ENCODE measurements at places on chromosomes 13 and 19.

DNA sequence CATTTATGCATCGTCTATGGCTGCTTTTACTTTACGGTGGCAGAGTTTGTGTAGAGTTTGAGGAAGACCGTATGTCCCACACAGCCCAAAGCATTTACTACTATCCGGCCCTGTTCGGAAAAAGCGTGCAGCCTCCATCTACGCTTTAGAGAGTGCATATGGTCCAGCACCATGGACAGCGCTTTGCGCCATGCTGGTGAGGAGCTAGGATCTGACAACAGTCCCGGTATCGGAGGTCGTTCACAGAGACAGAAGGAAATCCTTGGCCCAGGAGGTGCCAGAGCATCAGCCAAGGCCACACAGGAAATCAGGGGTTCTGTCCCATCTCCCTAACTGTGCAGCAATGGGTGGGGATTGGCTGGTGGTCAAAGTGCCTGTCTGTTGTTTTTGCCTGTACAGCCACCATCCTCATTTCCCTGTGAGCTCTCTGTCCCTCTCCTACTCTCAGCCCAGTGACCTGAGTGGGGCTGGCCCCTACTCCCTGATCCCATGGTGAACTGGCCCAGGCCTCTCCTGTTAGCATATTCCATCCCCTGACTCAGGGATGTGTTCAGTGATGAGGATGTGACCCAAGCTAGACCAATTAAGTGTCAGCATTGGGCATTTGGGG is 16.2 kb upstream of the PRODH2 start:
- peak; percentile 51 for DNase-seq

GRCh38 chr13:32408296-32409000 is 19.5 kb downstream of the N4BP2L1 start:
- DNase-seq, result no peak

- peak; percentile 4 for DNase-seq
These were observed 659 bp downstream of the GNA11 start for GRCh38 chr19:3094601-3095440.

GRCh38 chr19:40685016-40685526 is 5.4 kb downstream of the NUMBL start:
- DNase-seq, result no peak

DNA sequence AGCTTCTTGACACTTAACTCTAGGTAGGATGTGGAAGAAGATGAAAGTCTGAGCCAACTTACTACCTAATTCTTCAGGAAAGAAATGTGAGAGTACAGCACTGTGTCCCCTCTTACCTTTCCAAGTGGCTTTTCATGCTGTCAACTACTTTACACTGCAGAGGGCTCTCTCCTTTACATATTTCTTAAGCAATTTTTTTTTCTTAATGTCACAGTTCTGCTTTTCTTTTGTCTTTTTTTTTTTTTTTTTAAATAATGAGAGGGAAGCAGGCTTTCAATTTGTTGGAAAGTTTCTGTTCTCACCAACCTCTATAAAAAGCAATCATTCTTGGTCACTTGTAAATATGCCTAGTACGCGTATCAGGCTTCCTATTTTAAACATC is 212.7 kb upstream of the MIR17HG start:
- DNase-seq, result no peak

- no peak for DNase-seq
These were observed 49.3 kb downstream of the CPAMD8 start for GRCh38 chr19:16977306-16977705.

- peak; percentile 86 for DNase-seq
These were observed 712 bp downstream of the BBC3 start for GRCh38 chr19:47230054-47230920.

- no peak for DNase-seq
These were observed 3.2 kb downstream of the EPN1 start for GRCh38 chr19:55678121-55678671.

- no peak for DNase-seq
These were observed 7.3 kb upstream of the MAB21L1 start for GRCh38 chr13:35483761-35484160.

DNA sequence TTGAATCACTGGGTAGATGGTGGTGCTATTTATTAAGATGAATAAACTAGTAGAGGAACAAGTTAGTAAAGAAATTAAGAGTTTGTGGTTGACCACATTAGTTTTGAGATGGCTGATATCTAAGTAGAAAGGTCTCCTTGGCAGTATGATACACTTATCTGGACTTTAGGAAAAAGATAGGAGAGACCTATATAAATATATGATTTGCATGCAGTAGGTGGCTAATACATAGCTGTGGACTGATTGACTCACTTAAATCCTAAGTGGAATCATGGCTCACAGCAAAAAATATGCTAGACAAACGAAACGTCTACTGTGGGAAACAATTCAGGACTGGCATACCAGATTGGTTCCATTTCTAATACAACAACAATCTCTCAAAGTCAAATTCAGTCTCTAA is 92.0 kb downstream of the CAB39L start:
- no peak for DNase-seq

- DNase-seq, result no peak
These were observed 532.0 kb downstream of the KLF5 start for GRCh38 chr13:73590795-73591194.

GRCh38 chr13:76225815-76226489 is 589.8 kb downstream of the LMO7 start:
- DNase-seq, result no peak

- no peak for DNase-seq
These were observed 711.8 kb downstream of the UQCRFS1 start for GRCh38 chr19:28500982-28501630.

DNA sequence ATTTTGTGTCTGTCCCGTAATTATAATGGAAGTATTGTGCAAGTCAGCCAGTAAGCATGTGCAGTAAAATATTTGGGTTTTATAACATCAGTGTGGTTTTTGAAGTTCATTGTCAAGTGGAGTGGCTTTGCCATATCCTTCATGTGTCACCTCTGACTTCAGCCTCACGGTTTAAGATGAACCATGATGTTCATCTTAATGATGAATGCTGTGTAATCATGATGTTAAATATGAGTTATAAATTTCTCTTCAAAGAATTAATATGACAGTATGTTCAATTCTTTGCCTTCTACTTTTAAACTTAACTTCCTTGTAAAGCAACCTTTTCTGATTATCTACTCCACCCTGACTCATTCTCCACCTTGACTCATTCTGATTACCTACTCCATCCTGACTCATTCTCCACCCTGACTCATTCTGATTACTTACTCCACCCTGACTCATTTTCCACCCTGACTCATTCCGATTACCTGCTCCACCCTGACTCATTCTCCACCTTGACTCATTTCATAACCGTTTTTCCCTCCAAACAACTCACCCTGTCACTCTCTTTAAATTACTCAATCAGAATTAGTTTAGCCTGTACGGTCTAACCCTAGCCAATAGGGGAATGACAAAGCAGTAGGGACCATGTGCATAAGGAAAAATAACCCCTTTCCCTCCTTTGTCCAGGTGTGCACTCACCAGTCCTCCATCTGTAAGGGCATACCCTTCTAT is 50.3 kb upstream of the ANKRD10 start:
- peak; percentile 26 for DNase-seq

DNA sequence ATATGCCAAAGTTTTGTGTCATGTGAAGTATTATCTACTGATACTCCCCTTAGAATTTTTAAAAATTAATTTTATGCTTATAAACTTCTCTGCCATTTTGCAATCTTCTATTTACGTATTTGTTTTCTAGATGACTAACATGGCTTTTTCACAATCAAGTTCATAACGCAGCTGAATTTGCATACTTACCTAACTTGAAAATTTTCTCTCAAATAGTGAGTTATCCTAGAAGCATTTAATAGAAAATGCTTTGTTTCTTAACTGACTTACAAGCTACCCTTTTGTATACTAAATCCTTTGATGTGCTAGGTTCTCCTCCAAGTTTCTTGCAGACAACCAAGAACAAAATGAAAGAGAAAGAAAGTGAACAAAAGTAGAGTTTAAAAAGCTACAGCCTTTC is 683.5 kb downstream of the LIG4 start:
- no peak for DNase-seq

DNA sequence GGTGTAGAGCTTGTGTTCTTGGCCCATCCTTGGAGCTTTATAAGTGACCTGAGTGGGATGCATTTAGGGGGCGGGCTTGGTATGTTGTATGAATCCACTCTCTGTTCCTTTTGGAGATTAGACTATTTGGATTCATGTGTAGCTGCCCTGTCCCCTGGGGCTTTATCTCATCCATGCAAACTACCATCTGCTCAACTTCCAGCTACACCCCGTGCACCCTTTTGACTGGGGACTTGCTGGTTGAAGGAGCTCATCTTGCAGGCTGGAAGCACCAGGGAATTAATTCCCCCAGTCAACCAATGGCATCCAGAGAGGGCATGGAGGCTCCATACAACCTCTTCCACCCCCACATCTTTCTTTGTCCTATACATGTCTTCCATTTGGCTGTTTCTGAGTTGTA is 6.1 kb downstream of the CLEC4M start:
- DNase-seq, result no peak

GRCh38 chr19:46608581-46609345 is 7.6 kb downstream of the CALM3 start:
- DNase-seq, result no peak
